ENCODE measurements at places on chromosomes 5 and 9.
A peak's percentile ranks its signal among the peaks of the same experiment; 100 is the strongest.

GRCh38 chr5:148569948-148570347 lies 84.4 kb downstream of the HTR4 start:
- no peak for DNase-seq

DNA sequence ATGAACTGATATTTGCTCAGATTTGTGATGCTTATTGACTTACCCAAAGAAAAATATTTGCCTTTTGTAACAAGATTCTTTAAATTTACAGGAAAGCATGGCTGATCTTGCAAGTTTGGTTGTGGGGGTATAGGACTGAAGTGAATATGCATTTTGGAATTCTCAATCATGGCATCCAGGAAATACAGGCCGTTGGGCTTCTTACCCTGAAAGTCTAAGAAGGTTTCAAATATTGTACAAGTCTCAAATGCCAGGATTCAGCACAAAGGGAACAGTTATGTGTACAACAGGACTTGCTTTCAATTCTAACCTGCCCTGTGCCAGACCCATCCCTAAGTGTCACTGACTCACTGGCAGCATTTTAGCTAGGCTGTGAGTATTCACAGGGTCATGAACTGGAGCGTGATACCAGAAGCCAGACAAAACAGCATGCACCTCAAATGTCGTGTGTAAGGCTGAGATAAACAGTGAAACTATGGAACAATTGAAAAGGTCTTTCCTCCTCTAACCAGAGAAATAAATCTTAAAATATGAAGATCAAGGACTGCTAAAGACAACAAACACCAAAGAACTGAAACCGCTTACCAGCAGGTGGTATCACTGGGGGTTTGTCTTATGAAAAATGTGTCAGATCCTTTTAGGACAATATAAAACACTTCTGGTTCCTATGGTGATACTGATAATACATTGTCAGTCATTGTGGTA lies 168.6 kb upstream of the RGMB start:
- DNase-seq = no peak

GRCh38 chr5:178080056-178080455 lies 33.3 kb upstream of the N4BP3 start:
- no peak for DNase-seq

DNA sequence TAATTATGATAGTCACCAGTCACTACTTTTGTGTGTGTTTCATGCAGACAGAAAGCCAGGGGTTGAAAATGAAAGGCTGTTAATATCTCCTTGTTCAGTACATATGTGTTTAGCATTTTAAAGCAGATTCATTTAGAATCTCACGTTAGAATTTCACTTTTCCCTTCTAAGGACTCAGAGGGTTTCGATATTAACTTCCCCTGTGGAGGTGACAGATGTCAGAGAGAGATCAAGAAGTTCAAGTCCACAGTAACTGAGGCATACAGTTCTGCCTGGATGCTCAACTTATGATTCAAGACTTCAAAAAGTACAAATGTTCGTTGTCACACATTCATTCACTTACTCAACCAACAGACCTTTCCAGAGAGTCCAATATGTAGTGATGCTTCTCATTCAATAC lies 251.1 kb downstream of the EBF1 start:
- DNase-seq = no peak

- DNase-seq = no peak
Measured at GRCh38 chr9:23571414-23572104, 254.5 kb downstream of the ELAVL2 start.

GRCh38 chr5:55991768-55992486 lies 2.8 kb downstream of the IL6ST start:
- no peak for DNase-seq

DNA sequence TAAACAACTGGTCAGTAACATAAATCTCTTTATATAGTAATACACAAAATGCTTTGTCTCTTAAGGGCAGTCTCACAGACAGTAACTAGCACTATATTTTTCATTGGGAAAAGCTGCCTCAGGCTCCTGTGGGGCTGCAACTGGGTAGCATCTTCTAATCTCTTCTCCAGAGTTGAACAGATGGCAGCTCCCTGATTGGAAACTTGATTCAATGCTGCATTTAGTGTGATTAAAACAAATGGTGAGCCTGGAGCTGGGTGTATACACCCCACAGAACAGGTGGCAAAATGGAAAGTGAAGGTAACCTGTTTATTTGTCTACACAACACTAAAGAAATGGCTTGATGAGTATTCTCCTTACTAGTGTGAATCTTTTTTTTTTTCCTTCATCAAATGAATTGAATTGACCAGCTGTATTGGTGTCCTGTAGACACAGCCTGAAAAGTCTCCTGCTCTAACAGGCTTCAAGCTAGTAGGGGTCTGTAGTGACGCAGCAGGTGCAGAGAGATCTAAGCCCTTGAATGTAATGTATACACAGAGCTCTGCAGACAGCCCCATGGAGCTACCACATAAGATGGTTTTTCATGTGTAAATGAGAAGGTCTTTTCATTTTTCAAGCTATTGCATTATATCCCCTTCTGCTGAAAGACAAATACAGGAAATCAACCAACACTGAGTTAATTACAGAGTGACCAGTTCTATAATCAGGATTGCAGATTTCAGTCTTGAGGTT lies 43.3 kb downstream of the IZUMO3 start:
- DNase-seq = no peak

- peak; percentile 49 for DNase-seq
Measured at GRCh38 chr9:26723486-26723885, 169.1 kb downstream of the CAAP1 start.

GRCh38 chr5:162391833-162392232 lies 324.3 kb downstream of the GABRG2 start:
- no peak for DNase-seq

GRCh38 chr5:67195406-67196275 lies 958 bp downstream of the CD180 start:
- no peak for DNase-seq

DNA sequence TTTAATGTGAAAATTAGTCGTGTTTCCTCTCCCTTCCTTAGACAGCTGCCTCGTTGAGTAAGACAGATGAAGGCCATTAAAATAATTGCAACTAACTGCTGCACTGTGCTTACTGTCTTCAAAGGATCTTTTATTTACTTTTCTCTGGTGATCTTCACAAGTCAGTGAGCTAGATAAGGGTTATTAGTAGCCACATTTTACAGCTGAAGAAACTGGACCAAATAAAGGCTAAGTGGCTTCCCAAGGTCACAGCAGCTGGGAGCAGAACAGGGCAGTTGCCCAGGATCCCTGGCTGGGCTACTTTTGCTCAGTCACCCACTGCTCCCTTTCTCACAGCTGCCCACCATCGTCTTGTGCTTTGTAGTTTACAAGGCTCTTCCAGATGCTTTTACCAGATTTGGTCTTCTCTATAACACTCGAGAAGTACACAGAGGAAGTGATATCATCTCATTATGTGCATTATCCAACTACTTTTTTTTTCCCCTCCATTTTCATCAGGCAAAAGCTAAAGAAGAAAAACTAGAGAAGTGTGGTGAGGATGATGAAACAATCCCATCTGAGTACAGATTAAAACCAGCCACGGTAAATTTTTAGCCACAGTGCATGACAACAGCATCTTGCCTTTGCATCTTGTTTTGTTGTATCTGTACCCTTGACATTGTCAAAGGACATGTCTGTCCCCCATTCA lies 61.8 kb downstream of the ERAP1 start:
- DNase-seq = peak; percentile 23

- no peak for DNase-seq
Measured at GRCh38 chr9:97529363-97530076, 28.1 kb downstream of the TMOD1 start.

GRCh38 chr5:113581388-113581787 lies 67.9 kb downstream of the YTHDC2 start:
- no peak for DNase-seq

- no peak for DNase-seq
Measured at GRCh38 chr5:97192580-97193354, 9.7 kb upstream of the RIOK2 start.

DNA sequence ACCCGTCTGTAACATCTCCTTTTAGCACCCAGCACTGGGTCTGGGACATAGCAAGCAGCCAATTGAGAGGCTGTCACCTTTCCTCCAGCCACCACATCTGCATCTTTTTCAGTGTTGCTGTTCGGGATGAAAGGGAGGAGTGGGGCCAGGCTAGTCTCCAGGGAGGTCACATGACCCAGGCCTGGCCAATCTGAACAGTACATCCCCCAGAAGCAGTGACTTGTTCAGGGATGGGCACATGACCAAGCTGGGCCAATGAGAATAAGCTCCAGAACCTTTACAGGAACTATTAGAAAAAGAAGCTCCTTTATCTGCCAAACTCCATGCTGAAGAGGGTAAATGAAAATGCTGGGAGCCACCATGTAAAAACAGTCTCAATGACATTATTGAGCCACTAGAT lies 359.0 kb downstream of the SLIT3 start:
- DNase-seq = no peak

DNA sequence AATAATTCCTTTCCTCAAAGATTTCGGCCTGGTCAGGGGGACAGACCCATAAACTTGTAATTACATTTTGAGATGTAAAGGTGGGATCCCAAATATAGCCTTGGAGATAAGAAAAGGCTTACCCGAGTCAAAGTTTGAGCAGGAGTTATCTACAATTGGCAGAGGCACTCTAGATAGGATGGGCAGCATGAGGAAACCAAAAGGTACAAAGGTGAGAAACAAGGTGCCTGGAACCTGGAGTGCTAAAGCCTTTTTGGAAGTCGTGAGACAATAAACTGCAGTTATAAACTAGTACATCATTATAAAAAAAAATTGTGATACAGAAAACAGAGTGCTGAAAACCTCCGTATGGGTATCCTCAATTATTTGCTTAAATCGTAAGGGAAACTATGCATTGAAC lies 212.4 kb downstream of the EFNA5 start:
- DNase-seq = no peak

GRCh38 chr9:134807716-134808446 lies 72.7 kb upstream of the FCN2 start:
- DNase-seq = peak; percentile 49

DNA sequence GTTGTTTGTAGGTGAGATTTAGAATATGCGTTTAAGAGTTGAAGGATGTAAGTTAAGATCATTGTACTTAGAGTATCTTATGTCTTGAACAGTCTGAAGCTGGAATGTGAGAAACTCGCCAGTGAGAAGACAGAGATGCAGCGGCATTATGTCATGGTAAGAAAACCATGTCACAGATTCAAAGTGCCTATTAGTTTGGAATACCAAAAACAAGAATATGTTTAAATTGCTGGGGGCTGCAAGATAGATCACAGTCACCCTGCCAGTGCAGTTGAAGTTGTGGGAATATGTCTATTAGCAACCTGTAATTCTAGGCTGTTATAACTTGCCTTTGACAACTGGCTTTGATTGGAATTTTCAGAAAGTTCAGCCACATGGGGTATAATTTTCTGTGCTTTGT lies 3.0 kb downstream of the TLE4 start:
- DNase-seq = no peak

DNA sequence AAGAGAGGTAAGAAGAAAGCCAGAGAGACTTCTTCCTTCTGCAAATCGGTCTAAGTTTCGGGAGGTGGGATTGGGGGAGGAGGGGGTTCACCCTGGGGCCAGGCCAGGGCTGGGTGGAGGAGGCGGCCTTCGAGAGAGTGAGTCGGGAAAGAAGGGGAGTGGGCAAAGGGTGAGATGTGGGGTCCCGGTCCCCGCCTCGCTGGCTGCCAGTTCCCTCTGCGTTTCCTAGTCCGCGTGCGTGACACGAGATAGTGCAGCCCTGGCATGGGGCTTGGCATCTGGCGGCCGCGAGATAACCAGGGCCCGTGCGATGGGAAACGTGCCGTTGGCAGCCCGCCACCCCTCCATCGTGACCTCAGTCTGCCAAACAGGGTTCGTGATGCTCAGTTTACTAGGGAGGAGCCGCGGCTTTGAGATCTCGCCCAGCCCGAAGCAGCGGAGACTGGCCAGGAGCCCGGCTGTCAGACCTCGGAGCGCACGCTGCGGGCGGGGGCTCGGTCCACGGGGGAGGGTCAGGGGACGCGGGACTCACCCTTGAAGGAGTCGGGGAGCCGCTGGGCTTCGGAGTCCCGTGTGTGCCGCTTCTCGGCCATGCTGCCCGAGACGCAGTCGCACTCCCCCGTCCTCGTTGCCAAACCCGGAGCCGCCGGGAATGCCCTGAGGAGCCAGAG lies at the start of gene STOM:
Gene STOM, minus strand, starts transcription at position 656 of the 671 bp plus-strand sequence. Its CDS starts 63 bp downstream, at position 593.
- peak; percentile 83 for DNase-seq

- no peak for DNase-seq
Measured at GRCh38 chr5:177427211-177427822, 841 bp downstream of the GRK6 start.

GRCh38 chr9:137458194-137459151 lies 661 bp downstream of the NSMF start:
- DNase-seq = peak; percentile 68

- DNase-seq = no peak
Measured at GRCh38 chr5:108801776-108802175, 54.1 kb downstream of the FER start.

- DNase-seq = no peak
Measured at GRCh38 chr9:35482071-35482470, 7.8 kb upstream of the RUSC2 start.

DNA sequence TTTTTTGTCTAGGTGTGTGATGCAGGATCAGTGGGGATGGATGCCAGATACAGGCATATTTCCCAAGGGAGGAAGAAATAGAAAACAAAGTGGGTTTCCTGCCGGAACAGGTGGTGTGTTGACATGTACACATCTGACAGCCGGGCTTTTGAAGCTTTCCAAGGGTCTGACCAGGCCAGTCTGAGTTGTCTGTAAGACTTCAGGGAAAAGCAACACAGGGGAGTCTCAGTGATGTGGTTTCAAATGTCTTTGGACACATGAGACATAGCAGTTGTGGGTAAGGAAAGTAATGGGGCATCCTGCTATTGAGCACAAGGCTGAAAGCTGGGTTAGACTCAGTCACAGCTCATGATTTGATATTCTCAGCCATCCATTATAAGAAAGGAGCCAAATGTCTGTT lies 274.9 kb downstream of the PIK3R1 start:
- DNase-seq = no peak

DNA sequence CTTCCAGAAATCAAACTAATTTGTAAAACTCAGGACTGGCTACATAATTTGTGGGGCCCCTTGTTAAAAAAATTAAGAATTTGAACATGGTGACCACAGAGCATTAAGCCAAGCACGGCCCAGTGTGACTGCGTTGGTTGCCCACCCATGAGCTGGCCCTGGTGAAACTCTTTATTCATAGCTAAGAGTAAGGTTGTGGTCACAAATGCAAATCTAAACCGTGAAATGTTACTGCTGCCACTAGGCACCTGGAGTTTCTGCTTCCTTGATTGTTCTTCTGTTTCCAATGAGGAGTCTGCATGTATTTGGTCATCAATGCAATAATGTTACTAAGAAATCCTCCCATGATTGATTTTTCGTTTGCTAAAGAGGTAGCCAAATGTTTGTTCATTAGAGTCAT lies 4.2 kb downstream of the GCNT1 start:
- no peak for DNase-seq

DNA sequence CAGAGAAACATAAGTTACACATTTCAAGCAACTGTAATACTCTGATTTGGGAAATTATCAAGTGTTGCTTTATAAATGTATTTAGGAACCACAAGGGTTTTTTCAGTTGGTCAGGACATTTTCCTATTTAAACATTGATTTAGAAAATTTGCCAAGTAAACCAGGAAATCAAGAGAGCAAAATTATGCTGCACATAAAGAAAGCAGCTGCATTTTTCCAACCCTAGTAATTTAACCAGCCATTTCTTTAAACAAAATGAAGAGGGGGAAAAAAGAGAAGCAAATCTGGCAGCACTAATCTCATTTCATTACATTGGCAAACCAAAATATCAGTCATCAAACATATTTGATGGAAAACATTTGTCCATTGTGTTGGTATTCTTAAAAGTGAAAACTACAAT lies 271.4 kb downstream of the TLE1 start:
- no peak for DNase-seq

All from hepatocyte (in vitro differentiated cells).